NCI-H446 treated with DMSO at 0.1 percent for 48 hours (cell line): ENCODE measurements at places on chromosomes 1 and 21.

- no peak for DNase-seq
These were observed 7.9 kb downstream of the CSTB start for GRCh38 chr21:43767984-43768867.

GRCh38 chr1:162612606-162613400 lies 19.5 kb upstream of the DDR2 start:
- DNase-seq, result peak; percentile 42

DNA sequence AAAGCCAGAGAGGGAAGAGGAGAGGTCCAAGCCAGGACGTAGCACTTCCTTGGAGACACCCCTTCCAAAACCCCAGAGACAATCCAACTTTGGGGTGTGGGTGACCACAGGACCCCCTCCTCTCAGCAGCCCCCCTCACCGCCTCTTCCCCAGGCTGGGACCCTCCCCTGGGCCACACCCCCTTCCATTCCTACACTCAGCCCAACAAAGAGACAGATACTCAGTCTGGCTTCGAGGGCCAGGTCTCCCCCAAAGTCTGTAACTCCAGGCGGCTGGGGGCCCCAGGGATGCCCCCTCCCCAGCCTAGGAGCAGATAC lies 1.4 kb downstream of the MEX3A start:
- no peak for DNase-seq

GRCh38 chr1:19028546-19029129 lies 72.2 kb upstream of the IFFO2 start:
- no peak for DNase-seq

DNA sequence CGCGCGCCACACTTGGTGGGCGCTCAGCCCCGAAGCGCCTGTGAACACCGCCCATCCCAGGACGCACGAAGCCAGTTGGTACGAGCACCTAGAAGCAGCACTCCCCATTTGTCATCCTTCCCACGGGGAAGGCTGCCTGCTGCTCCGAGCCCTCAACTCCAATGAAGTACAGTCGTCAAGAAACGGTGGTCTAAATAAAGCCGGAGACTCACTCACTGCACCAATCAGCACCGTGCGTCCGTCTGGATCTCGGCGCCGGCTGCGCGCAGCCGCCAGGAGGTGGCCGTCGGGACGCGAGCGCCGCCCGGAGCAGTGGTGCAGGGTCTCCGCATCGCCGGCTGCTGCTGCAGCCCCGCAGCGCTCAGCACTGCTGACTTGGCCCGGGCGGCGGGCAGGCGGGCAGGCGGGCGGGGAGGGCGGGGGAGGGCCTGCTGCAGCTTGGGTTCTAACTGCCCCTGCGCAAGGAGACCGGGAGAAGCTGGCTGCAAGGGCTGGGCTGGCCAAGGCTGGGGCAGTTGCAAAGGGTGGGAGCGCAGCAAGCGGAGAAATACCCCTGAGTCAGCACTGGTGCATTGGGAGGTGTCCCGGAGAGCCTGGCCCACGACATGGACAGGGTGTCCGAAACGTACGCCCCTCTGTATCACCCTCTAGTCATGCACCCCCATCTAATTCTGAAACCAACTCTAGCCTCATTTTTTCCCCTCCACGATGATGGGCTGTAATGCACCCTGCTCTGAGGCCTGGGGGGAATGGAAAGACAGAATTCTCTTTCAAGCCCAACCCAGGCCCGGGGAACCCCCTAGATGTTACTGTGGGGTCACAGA lies 35.8 kb upstream of the H6PD start:
- no peak for DNase-seq

GRCh38 chr1:233121947-233122559 lies 171.6 kb downstream of the NTPCR start:
- DNase-seq, result no peak

DNA sequence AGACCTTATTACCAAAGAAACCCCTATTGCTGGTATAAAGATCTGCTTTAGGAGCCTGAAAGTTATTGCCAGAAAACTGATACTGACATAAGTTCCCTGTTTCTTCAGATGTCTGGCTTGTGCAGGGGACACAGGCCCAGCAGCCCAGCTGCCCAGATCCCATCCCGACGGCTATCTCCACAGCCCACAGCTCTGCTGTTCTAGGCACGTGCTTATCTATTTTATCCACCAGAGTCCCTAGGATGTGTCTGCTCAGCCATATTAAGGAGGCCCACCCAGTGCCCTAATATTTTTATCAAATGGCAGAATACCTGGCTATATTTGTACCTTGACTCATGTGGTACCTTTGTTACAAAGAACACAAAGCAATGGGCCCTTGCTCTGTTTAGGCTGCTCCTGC lies 58.9 kb downstream of the DDX20 start:
- no peak for DNase-seq

DNA sequence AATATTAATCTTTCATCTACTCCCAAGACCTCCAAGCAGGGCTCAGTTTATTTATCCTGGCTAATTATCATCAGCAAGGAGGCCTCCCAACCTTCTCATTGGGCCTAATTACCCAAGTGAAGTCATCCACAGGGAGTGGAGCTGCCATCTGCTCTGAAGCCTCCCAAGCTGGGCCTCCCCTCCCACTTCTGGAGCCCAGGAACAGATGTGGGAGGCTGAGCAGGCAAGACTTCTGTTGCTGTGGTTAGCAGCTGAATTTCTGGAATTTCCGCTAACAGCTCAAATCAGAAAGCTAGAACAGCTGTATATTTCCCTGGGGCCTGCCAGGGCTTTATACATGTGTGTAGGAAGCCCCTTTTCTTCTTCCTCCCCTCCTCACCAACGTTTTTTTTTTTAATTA lies 127.5 kb downstream of the UCK2 start:
- DNase-seq, result no peak

DNA sequence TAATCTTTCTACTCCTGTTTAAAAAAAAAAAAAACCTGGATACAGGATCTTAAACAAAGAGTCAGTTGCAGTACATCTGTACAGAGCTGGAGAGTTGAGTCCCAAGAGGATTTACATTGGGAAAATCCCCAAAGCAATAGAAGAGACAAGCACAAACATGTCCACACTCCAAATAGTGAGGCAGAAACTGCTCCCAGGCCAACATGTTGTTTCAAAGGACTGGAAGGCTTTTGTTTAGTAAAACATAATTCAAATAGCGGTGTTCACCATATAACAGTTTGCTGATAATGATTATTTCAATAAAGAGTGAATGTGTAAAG lies 425.4 kb downstream of the ADGRL2 start:
- DNase-seq, result peak; percentile 96

DNA sequence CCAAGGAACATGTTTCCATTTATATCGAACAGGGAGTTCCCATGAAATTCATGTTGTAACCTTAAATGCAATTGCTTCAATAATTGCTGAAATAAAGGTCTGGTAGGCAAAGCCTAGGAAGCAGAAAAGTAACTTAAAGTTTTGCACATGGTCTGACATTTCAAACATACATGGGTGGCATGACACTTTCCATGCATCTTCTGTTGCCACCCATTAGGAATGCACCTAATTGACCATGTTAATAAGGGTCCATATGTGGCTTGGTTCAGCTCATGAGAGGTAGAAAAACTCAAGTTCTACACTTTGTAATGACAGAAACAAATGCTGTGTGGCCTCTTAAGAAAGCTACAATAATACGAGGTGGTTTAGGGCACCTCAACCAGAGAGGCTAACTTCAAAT lies 72.0 kb upstream of the GORAB start:
- DNase-seq, result no peak

DNA sequence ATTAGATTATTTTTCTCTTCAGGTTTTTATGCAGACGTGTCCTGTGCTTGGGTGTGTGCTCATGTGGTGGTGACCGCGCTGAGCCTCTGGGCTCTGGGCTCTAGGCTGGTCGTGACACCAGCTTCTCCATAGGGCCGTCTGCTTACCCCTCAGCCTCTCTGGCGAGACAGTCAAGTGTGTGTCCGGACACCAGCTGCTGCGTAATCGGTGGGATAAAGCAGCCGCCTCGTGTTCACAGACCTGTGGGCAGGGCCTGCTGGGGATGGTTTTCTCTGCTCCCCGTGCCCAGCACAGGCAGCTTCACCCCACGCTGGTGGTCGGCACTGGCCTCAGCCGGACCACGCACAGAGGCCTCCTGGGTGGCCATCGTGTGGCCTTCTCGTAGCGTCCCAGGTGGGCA lies 33.6 kb upstream of the DIP2A start:
- DNase-seq, result no peak

DNA sequence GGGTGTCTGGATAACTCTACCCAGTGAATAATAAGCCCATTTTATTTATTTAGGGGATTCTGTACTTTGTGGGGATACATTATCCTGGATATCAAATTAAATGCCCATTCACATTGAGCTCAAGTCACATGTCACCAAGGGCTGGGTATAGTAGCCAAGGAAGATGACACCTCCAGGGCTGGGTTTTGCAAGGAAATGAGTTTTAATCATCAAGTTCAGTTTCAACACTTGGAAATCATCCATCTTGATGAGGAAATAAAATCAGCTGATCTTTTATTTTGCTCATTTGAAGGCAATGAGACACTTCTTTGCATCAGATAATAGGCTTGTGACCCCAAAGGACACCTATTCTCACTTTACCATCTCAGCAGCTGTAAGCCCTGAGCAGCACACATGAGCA lies 80.0 kb upstream of the TNR start:
- DNase-seq, result no peak

DNA sequence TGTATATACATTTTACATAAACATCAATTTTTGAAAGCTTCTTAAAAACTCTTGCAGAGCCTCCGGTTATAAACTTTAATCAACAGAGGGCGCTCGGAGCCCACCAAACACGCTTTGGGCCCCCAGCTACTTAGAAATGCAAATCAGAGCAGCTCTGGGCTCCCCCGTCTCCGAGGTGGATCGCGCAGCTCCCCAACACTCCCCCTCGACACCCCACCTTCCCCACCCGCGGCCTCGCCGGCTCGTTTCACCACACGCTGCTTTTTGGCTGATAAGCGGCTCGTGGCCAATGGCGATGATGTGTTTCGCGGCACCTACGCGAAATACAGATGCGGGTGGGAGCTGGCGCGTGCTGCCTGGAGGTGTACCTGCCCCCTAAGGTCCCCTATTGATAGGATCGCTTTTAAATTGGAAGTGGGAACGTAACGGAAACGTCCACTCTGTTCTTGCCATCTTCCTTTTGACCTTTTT lies 1.7 kb upstream of the KIF26B start:
- DNase-seq, result peak; percentile 32
